PC-3 (cell line): ENCODE measurements at places on chromosomes 13 and 19.
A peak's percentile ranks its signal among the peaks of the same experiment; 100 is the strongest.

DNA sequence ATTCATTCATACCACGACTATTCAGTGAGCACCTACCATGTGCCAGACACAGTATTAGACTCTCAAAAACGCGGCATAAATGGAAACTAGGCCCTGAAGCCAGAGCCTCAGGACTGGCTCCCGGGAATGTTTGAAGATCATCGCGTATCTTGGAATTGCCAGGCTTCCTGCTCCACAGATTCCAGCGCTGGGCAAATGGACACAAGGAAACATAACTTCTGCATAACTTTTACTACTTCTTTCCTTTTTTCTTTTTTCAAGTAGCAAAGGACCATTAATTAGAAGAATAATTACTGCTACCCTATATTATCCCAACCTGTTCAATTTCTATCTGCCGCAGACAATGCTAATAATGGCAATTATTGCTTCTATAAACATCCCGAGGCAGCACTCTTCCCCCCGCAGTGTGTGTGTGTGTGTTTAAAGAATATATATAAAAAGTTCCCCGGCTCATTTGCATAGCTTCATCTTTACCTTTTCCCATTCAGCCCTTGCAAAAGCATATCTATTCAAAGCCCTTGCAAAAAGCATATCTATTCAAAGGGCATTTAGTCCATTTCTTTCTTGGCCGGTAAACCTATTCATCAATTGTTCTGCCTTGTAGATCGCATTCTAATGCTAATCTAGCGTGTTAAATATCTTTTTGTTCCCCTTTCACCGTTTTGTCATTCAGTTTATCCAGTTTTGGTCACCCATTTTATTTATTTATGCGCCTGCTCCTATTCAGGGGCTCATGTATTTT lies 6.1 kb downstream of the SOX21 start:
- DNase-seq = no peak

DNA sequence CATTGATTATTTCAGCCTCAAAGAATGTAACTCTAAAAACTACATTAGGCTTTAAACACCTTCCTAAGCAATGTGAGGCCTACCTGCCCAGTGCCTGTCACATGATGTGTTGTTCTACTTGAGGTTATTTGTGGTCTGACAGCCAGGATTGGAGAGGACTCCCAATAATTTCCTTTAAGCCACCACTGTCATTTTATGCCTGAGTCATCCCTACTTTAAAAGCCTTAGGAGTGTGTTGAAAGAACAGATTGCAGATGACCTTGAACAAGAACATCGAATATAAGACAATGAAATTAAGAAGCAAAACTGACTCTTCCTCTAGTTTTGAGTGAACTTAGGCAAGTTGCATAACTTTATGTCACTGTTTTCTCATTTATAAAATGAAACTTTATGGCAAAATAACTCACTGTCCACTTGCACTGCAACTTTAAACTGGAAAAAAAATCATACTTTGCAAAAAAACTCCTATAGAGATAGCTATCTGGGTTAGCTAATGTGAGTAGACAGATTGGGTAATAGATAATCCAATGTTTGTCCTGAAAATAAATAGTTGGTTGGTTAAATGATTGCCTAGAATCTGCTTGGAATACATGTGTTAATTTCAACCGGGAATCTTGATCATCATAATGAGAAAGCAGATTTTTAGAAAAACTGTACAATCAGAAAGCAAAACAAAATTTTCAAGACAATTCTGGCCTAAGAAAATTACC lies 361.2 kb downstream of the SUCLA2 start:
- DNase-seq = peak; percentile 2

GRCh38 chr13:43760257-43760656 lies 26.5 kb downstream of the ENOX1 start:
- DNase-seq = no peak

DNA sequence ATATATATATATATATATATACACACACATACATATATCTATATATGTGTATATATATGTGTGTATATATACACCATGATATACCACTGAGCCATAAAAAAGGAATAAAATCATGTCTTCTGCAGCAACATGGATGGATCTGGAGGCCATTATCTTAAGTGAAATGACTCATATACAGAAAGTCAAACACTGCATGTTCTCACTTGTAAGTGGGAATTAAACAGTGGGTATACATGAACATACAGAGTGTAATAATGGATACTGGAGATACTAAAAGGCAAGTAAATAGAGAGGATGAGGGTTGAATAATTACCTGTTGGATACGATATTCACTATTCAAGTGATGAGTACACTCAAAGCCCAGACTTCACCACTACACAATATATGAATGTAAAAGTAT lies 332.6 kb downstream of the SLITRK1 start:
- DNase-seq = no peak
